ENCODE measurements at places on chromosomes 16 and 17.

- DNase-seq: no peak
These were observed 64.2 kb upstream of the METRNL start for GRCh38 chr17:83014940-83015910.

DNA sequence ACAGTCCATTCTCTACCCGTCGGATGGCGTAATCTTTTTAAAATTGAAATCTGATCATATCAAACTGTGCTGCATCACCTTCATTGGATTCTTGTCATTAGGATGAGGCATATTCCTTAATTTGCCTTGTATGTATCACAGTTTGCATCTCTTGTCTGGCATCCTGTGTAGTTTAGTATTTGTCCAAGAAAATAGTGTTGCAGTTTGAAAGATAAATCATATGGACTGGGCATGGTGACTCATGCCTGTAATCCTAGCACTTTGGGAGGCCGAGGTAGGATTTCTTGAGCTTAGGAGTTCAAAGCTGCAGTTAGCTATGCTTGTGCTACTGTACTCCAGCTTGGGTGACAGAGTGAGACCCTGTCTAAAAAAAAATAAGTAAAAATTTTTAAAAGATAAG lies 5.8 kb upstream of the RSL1D1 start:
- DNase-seq: no peak

GRCh38 chr17:8122924-8123694 lies 797 bp downstream of the HES7 start:
- DNase-seq: peak; percentile 75

- DNase-seq: no peak
These were observed 18.4 kb downstream of the OSBPL7 start for GRCh38 chr17:47803201-47803600.

GRCh38 chr16:8763899-8764298 lies 33.5 kb downstream of the TMEM186 start:
- DNase-seq: no peak

DNA sequence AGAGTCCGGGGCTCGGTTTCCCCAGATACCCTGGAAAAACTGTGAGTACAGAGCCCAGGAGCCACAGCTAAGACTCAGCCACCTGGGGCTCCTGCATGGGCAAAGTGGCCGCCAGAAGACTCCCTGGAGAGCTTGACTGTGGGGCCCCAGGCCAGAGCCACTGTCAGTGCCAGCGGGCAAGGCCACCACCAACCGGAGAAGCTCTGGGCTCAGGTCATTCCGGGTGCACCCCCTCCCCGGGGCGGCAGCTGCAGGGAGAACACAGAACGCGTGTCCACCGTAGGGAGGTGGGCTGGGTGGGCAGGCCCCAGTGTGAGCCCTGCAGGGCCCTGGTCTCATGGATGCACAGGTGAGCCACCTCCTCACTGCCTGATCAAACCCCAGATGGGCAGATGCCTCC lies 22.3 kb upstream of the RBFOX3 start:
- no peak for DNase-seq

DNA sequence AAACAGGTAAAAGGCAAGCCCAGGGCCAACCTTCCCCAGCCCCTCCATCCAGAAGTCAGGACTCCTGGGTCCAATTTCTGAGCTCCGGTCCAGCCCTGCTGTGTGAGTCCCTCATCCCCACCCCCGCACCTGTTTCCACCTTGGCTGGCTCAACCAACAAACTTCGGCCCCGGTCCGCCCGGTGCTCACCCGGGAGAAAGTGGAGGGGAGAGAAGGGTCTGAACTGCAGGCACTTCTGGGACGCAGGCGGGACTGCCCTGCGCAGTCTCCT lies 541 bp downstream of the RHBDF2 start:
- no peak for DNase-seq

GRCh38 chr17:13107676-13108235 lies 89.9 kb upstream of the ELAC2 start:
- no peak for DNase-seq

- DNase-seq: peak; percentile 71
These were observed 10.7 kb downstream of the TBX2 start for GRCh38 chr17:61410141-61411010.

GRCh38 chr17:15966183-15966878 lies 21.4 kb downstream of the ADORA2B start:
- DNase-seq: no peak

DNA sequence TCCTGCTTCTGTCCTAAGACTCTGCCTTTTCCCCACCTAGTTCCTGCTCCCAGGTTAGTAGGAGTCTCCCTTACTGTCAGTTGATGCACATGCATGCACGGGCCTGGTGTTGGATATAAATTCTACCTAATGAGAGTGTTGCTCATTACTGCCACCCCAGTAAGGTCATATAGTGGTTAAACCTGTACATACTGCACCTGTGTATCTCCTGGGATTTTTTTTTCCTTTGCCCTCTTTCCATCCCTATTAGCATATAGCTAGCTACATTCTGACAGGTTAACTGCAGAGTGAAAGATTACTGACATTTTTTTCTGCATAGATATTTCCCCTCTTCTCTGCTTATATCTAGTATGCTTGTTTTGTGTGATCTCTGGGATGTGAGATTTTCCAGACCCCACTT lies 201.5 kb upstream of the PIRT start:
- no peak for DNase-seq

- DNase-seq: no peak
These were observed 9.7 kb upstream of the NXPH3 start for GRCh38 chr17:49565948-49566491.

DNA sequence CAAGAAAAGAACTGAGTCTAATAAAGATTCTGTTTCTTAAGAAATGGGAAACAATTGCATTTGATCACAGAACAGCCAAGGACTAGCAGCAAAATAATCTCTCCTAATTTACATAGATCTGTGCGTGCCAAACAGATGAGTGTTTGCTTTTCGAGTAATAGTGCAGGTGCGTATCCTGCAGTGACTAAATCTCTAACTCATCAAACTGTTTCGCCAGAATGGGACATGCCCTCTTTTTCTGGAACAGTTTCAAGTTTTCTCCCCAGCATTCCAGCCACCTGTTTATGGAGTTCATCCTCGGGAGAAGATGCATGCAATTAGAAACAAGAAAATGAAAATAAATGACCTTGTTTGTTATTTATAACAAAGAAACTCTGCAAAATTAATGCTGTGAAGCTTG lies 5.7 kb upstream of the TOX3 start:
- no peak for DNase-seq

DNA sequence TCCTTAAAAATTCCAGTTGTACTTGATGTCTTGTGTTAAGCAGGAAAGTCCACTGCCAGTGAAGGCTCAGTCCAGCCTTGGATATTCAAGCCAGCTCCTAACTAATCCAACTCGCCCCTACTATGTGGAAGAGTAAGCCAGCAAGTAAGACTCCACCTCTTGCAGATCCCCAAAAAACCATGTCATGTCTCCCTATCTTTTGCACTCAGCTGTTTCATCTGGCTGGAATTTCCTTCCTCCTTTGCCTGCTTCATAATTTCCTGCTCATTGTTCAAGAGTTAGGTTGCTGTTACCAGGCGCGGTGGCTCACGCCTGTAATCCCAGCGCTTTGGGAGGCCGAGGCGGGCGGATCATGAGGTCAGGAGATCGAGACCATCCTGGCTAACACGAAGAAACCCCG lies 37.8 kb downstream of the RBBP6 start:
- no peak for DNase-seq

GRCh38 chr17:61400717-61401388 lies 1.2 kb downstream of the TBX2 start:
- no peak for DNase-seq

- no peak for DNase-seq
These were observed 283.1 kb upstream of the TBX2 start for GRCh38 chr17:61116577-61116976.

Data from activated CD4-positive, alpha-beta T cell treated with anti-CD3 and anti-CD28 coated beads, Interleukin-2, amount 50 U/mL, for 16 hours (primary cell).